ENCODE measurements at places on chromosomes 3 and 15. TPM values are rescaled to one million over a fixed set of nuclear protein-coding genes. Genes with fewer than 3 reads are reported as not detected.

SCN11A gene
- total RNA-seq: not detected

DNA sequence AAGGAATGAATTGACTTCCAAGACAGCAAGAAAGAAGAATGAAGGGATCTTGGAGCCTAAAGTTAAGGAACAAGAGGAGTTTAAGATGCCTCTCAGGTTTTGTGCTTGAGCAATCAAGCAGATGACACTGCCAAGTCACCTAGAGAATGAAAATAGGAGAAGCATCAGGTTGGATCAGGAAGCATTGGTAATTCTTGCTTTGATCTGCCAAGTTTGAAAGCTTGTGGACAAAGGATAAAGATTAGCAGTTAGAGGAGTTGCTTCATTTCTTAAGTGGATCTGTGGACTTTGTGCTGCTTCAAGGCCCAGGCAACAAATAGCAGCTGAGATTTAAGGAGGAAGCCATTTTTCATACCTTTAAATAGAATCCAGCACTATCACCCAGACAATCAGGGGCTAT lies 35.6 kb downstream of the FRMD5 start:
- DNase-seq: peak; percentile 21

DNA sequence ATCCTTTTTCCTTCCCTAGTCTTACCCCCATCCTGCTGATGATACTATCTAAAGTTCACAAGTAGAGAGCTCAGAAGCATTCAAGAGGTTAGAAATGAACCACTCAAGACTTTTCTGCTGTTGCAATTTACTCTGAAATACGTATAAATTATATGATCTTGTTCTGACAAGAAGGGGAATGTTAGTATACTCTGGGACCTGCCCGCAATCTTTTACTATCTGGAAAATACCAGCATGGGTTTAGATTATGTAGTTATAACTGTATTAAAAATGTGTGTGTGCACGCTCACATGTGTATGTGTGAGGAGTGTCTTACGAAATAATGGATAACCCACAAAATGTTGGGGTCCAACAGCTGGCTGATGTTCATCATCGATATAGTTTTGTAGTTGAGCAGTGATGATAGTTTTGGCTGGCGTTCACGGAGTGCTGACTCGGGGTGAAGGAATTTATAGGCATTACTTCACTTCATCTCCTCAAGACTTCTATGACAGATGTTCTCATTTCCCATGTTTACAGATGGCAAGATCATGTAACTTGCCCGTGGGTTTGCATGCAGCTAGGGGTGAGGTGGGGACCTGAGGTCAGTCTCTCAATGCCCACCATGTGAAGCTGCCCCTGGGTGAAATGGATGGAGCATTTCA lies 297.5 kb upstream of the LYSMD4 start:
- DNase-seq: no peak

- DNase-seq: no peak
Observed at GRCh38 chr3:112740835-112741234, 99.9 kb upstream of the CCDC80 start.

DNA sequence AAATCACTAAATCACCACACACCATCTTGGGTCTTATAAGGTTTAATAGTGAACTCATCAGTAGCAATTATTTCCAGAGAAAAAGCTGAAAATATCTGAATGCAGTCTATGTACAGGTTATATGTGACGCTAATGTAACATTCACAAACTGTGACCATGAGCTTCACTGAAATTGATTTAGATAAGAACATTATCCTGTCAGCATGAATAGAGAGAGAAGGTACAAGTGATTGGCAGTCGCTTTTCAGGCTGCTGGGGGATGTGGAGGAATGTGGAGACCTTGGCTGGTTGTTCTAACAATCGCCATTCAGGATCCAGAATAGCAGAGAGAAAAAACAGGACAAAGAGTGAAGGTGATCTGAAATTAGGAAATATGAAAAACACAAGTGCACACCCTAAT lies 98.1 kb downstream of the CADPS start:
- DNase-seq: no peak

DNA sequence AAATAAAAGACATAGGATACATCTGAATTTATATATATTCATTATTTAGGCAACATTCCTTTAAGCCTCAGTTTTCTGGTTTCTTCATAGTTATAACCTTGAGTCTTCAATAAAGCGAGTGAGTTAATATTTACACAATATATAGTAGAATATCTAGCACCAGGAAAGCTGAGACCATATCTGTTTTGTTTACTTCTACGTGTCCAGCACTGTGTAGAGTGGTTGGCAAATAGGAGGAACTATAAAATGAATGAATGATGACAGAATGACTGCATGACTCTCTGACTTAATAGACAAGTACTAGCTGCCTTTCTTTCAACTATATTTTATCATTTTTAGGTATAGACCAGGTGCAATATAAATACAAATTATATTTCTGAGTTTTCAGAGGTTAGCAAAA lies 197.8 kb upstream of the RBMS3 start:
- DNase-seq: no peak

DNA sequence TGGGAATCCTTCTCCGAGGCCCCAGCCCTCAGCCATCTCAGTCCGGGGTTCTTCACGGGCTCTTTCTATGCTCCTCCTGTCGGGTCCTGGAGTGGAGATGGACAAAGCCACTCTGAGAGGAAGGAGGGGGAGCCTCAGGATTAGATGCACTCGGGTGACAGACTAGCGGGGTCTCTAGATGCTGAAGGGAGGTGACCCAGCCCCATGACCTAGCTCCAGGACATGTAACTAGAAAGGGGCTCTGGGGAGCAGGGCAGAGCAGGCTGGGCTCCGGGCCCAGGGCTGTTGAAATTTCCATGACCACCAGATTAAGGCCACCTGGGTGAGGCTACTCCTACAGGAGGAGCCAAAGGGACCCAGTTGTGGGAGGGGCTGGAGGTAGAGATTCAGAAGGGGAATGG lies 14.8 kb upstream of the SKIC8 start:
- no peak for DNase-seq
